ENCODE measurements at places on chromosomes 16 and 17.

- no peak for DNase-seq
Observed at GRCh38 chr16:76612497-76612896, 335.3 kb downstream of the CNTNAP4 start.

- DNase-seq, result no peak
Observed at GRCh38 chr17:36932694-36933511, 4.4 kb upstream of the LHX1 start.

DNA sequence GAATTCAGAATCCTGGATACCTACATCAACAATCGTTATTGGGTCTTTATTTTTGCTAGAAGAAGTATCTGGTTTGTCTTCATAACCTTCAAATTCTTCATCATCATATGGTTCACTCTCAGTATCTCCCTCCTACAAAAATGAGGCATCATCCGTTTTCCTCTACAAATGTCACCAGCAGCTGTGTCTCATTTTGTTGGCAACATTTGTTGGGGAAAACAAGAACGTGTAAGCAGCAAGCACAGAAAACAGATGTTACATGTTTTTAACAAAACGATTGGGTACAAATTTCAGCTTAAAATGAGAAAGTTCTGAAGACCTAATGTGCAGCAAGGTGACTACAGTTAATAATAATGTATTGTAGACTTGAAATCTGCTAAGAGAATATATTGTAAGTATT is 8.7 kb downstream of the CCDC47 start:
- DNase-seq, result no peak

- DNase-seq, result no peak
Observed at GRCh38 chr16:46857368-46857945, 26.5 kb upstream of the C16orf87 start.

DNA sequence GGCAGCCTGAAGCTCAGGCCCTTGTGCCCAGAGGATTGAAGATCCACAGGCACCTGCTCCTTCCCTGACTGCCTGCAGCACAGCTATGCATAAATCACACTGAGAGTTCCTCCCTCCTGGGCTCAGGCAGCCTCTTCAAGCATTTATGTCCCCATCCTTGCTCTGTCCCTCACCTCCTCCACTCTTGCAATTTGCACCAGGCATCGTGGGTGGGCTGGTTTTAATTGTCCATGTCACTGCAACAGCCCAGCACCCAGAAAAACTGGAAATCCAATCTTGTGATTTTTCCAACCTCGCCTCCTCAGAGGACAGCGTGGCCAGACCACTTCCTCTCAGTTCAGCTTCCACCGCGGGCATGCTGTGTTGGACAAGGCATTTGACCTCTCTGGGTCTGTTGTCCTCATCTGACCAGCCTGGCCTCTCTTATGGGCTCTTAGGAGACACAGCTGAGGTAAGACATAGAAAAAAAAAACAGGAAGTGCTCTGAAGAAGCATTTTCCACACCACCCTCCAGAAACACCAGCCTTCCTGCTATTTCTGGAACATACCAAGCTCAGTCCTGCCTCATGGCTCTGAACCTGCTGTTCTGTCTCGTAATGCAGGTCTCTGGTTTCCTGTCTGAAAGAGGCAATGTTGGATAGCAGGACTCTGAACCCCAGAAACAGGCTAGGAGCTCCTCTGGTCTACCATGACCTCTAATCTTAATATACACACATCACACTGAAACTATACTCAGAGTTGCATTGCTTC is 8.3 kb downstream of the TMEM114 start:
- DNase-seq, result no peak

DNA sequence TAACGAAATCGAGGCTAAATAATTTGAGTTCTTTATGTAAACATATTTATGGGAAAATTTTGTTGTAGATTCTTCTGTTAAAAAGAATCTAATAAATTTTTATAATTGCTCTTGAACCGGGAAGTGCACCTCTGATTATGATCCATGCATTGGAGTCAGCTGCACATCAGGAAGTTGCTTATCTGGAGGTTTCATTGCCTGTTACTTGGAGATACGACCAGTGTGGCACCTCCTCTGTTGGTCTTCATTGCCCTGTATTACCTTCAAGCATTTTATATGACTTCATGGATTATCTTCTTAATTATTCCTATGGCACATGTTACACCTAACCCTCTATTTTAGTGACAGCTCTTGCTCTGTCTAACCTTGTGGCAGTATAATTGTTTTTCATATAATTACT is 312.6 kb upstream of the TBX2 start:
- DNase-seq, result no peak

GRCh38 chr17:12116143-12116542 is 95.5 kb downstream of the MAP2K4 start:
- no peak for DNase-seq

- no peak for DNase-seq
Observed at GRCh38 chr17:49913226-49914095, 55.5 kb upstream of the DLX4 start.

GRCh38 chr17:75834928-75835653 is 9.1 kb downstream of the UNC13D start:
- DNase-seq, result no peak

DNA sequence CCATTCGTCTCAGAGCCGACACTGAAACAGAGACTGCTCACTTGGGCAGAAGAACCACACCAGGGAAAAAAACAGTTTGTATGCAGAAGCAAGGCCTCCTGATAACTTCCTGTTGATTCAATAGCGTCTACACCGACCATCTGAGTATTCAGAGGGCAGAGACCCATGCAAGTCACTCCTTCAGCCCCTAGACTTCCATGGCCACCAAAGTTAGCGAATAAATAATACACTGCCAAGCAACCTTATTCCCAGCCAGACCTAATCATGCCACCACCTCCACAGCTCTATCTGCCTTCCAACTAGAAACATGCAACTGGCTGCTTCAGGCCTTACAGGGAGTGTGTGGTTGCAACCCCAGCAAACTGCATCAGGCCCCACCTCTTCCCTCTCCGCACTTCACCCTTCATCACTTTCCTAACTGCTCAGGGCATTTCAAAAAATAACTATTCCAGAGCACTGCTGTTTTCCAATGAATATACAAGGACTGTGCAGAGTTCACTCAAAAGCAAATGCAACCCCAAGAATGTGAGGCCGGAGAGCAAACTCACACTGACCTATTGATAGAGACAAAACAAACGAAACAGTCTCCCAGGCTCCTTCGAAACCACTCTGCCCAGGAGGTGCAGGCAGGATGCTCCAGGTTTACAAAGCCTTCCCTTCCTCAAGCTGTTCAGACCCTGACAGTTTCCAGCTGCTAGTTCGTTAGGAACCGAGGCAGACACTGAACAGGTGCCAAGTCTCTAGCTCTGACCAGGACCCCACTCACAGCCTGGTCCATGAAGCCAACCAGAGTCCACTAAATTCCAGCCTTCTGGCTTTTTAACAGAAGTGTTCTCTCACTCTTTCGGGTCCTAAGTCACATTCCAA is 3.6 kb downstream of the USP7 start:
- no peak for DNase-seq

- DNase-seq, result no peak
Observed at GRCh38 chr17:81412490-81413093, 17.3 kb downstream of the BAHCC1 start.

DNA sequence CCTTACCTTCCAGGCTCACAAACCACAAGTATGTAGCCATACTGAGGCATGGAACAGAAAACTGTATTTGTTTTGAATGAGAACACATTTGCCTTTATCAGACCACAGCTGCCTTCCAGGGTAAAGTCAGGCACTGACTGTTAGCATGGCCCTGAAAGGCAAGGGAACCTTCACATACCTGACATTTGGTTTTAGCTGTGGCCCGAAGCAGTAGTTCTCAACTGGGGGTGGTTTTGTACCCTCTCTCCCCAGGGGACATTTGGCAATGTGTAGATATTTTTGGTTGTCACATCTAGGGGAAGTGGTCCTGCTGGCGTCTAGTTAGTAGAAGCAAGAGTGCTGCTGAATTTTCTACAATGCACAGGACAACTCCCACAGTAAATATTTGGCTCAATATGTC is 9.2 kb downstream of the HERPUD1 start:
- no peak for DNase-seq

DNA sequence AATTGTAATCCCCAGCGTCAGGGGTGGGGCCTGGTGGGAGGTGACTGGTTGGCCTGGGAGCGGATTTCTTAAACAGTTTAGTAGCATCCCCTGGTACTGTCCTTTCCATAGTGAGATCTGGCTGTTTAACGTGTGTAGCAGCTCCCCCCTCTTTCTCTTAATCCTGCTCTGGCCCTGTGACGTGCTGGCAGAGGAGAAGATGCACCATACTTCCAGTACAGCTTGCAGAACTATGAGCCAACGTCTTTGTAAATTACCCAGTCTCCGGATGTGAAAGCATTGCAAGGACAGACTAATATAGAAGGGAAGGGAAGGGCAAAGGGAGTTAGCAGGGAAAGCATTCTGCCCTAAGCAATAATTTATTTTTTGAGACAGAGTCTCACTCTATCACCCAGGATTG is 83.9 kb downstream of the RMI2 start:
- no peak for DNase-seq

- no peak for DNase-seq
Observed at GRCh38 chr16:4613636-4614570, 785 bp downstream of the UBALD1 start.

- DNase-seq, result no peak
Observed at GRCh38 chr16:149024-149660, 3.3 kb upstream of the HBZ start.

DNA sequence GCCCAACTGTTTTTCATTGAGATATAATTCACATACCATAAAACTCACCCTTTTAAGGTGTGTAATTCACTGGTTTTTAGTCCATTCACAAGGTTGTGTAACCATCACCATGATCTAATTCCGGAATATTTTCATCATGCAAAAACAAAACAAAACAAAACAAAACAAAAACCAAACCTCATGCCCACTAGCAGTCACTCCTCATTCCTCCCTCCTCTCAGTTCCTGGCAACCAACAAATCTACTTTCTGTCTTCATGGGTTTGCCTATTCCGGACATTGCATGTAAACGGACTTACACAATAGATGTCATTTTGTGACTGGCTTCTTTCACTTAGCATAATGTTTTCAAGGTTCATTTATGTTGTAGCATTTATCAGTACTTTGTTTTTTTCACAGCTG is 4.5 kb upstream of the NOD2 start:
- DNase-seq, result no peak

GRCh38 chr17:64236827-64237403 is 26.1 kb downstream of the TEX2 start:
- no peak for DNase-seq

DNA sequence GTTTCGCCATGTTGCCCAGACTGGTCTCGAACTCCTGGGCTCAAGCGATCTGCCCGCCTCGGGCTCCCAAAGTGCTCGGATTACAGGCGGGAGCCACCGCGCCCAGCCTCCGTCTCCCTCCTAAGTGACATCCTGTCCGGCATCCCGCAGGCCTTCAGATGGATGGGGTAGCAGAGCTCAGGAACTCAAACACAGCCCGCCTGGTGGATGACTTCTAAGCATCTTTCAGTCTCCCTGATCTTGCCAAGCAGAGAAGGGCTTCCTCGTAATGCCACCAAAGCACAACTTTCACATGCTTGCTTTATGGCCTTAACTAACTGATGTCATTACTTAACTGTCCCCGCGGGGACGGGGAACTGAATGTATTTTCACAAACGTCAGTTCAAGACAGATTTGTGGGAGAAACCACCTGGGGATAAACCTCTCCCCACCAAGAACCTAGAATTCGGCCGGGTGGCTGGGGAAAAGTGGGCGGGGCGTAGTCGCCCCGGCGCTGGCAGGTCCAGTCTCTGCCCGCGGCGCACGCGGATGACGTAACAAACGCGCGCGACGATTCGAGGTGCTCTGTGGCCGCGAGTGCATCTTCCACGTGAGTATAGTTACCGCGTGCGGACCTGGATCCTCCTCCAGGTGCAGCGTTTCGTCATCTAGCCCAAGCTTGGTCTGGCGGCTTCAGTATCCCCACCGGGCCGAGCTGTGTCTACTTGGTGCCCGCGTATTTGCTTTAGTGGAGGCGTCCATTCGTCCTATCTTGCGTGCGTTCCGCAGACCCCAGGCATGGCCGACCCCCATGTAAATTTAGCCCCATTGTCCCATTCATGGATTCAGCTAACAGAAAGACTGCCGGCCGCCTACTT is at the start of gene PFAS:
Gene PFAS (plus strand): TSS at position 539 of the 857 bp plus-strand sequence. CDS start 4,649 bp downstream, outside the sequence.
- DNase-seq, result peak; percentile 79

- DNase-seq, result no peak
Observed at GRCh38 chr17:76528528-76529223, 8.8 kb downstream of the CYGB start.

GRCh38 chr17:73240561-73240960 is 21.1 kb downstream of the CPSF4L start:
- no peak for DNase-seq

DNA sequence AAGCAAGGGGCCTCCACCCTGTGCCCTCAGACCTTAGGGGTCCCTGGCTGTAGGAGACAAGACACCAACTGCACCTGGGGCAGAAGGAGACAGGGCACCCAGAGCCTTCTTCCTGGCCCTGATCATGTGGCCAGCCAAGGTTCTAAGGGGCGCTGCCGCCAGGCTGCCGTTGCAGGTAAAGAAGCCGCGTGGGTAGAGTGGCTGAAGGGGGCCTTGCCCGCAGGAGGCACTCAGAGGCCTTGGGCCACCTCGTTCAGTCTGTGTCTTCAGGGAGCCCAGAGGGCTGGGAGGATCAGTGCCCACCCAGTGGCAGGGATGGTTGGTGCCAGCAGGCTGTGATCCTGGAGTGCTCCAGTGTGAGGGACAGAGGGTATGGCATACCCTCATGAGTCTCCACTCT is 1.6 kb upstream of the AATK start:
- DNase-seq, result no peak

GRCh38 chr17:78206298-78206697 is 7.8 kb upstream of the BIRC5 start:
- no peak for DNase-seq

DNA sequence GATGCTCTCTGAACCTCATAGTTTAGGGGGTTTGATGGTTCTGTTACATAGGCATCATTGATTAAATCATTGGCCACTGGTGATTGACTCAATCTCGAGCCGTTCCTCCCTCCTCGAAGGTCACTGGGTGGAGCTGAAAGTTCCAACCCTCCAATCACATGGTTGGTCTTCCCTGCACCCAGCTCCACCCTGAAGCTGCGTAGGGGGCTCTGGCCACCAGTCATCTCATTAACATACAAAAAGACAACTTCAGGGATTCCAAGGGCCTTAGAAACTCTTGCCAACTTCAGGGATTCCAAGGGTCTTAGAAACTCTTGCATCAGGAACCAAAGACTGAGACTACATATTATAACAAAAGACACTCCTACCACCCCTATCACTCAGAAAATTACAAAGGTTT is 306.5 kb upstream of the TNRC6C start:
- DNase-seq, result no peak

- DNase-seq, result no peak
Observed at GRCh38 chr16:87463722-87464690, 28.8 kb downstream of the ZCCHC14 start.

DNA sequence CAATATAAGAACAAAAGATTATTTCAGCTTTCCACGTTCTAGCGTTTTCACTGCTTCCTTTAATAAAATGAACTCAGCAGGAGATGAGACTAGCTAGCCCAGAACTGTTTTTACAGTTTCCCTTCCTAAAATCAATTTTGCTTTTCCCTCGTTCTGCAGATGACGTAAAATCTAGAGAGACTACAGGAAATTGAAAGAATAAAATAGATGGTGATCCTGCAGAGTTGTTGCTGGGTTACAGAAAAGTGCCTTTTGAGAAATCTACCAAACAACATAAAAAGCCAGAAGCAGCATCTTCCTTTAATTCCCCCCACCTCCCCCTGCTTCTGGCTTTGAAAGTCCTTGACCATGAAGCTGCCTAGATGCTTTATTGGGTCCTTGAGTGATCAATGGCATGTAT is 96.8 kb upstream of the CLEC3A start:
- no peak for DNase-seq

- no peak for DNase-seq
Observed at GRCh38 chr16:56372013-56372634, 53.2 kb downstream of the AMFR start.

Measured in esophagus squamous epithelium (tissue), 5 donors.